Ovary (tissue), 10 donors: ENCODE measurements at places on chromosomes 12 and 14. TPM values are rescaled to one million over a fixed set of nuclear protein-coding genes. Genes with fewer than 3 reads are reported as not detected.
A peak's percentile ranks its signal among the peaks of the same experiment; 100 is the strongest.

CLEC4E gene
- polyA plus RNA-seq, result 1.1 TPM

FLVCR2 gene
- polyA plus RNA-seq, result 2.1 TPM

POU6F1 gene
- polyA plus RNA-seq, result 11.8 TPM

CRACR2A gene
- 2.3 TPM for polyA plus RNA-seq

FAM90A1 gene
- polyA plus RNA-seq, result 0.20 TPM

PPP4R3A gene
- 50.3 TPM for polyA plus RNA-seq

NGB gene
- polyA plus RNA-seq, result 0.04 TPM

KRT73 gene
- not detected for polyA plus RNA-seq

OR10A7 gene
- polyA plus RNA-seq, result not detected

C14orf39 gene
- 0.15 TPM for polyA plus RNA-seq

AQP2 gene
- polyA plus RNA-seq, result 3.7 TPM

ACSM4 gene
- polyA plus RNA-seq, result not detected

NPFF gene
- not detected for polyA plus RNA-seq

BMAL2 gene
- polyA plus RNA-seq, result 1.2 TPM

IL26 gene
- not detected for polyA plus RNA-seq

KLRD1 gene
- polyA plus RNA-seq, result 0.12 TPM

TMBIM4 gene
- polyA plus RNA-seq, result 154 TPM

DNA sequence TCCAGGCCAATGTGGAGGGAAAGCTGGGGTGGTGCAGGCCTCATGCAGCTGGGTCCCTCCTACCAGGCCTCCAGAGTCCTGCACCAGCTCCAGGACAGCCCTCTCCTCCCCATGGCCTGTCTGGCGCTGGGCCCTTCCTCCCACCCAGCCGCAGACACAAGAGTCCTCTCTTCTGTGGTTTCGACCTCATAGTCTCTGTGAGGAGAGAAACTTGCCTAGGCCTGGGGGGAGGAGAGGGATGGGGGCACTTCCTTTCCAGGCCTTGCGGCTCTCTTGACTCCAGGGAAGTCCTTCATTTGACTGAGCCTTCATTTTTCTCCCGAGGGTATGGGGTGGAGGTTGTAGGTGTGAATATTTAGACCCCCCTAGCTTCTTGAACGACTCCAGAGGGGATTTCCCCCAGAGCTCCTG is 2.3 kb downstream of the MMP14 start:
- no peak for DNase-seq

DNA sequence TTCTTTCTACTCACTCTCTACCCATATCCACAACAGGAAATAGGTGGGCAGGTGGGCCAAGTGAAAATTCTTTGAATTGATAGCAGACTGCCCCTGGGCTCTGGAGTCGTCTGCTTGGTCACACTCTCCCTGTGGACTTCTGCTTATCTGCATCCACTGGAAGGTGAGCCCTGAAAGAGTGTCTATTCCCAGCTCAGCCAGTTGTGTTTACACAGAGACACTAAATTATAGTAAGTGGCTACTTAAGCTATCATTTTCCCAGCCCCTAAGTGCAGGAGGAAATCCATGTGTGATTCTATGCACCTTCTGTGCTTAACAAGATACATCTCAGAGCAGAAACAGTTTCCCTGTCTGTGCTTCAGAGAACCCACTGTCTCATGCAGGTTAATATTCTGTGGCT is 338.4 kb downstream of the FUT8 start:
- no peak for DNase-seq

GRCh38 chr12:95767703-95768102 is 22.9 kb downstream of the NTN4 start:
- no peak for DNase-seq

DNA sequence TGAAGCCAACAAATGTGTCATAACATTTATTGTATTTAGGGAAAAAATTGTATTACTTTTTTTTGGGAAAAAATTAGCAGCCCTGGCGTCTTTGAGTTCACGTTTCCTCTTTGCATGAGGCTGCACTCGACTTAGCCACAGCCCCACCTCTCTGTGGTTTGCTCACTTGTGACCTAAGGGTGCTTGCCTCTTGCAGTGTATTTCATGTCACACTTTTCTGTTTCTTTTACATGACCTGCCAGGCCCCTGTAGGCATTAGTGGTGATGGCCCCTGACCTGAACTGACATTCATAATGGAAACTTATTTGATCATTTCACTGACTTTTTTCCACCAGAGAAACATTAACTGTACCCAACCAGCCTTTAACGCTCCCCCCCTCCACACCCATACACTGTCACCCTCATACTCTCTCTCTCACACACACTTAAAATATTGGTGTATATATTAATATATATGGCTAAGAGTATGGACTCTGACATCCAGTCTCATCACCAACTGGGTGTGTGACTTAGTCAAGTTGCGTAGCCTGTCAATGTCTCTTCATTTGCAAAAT is 122.9 kb downstream of the PRKCH start:
- DNase-seq, result no peak

DNA sequence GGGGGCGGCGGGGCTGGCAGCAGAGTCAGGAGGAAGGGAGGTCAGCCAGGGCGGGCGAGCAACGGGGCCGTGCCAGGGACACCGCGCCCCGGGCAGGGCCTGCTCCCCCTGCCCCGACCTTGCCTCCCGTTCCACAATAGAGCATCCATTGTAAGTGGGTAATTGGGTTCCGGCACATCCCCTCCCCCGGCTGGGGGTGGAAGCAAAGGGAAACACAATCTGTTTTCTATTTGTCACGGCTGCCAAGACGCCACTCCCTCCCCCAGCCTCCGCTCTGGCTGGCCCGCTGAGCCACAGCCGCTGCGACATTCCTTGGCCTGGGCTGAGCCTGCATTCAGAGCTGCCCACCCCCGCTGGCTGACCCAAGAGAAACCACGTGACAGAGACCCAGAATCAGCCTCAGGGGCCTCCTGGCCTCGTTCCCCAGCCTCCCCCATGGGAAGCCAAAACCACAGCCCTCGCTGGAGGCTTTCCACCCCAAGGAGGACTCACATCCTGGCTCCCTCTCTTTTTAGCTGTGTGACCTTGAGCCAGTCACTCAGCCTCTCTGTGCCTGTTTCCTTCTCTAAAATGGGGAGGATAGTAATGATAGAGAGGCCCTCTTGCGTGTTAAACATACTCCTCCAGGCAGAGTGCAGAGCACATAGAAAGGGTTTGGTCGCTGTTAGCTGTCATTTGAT is 117.6 kb downstream of the SCARB1 start:
- peak; percentile 95 for DNase-seq

GRCh38 chr12:132523576-132524331 is 33.8 kb downstream of the FBRSL1 start:
- DNase-seq, result peak; percentile 67

- DNase-seq, result no peak
Observed at GRCh38 chr14:21734457-21735074, 60.9 kb upstream of the OR4E1 start.

GRCh38 chr14:102629808-102630350 is 37.4 kb downstream of the RCOR1 start:
- no peak for DNase-seq

- DNase-seq, result peak; percentile 6
Observed at GRCh38 chr12:34406996-34407300, 384.7 kb downstream of the ALG10 start.

GRCh38 chr14:21102521-21103410 is 1.9 kb downstream of the TMEM253 start:
- DNase-seq, result no peak

GRCh38 chr14:36515896-36516718 is 3.9 kb downstream of the NKX2-1 start:
- DNase-seq, result no peak

DNA sequence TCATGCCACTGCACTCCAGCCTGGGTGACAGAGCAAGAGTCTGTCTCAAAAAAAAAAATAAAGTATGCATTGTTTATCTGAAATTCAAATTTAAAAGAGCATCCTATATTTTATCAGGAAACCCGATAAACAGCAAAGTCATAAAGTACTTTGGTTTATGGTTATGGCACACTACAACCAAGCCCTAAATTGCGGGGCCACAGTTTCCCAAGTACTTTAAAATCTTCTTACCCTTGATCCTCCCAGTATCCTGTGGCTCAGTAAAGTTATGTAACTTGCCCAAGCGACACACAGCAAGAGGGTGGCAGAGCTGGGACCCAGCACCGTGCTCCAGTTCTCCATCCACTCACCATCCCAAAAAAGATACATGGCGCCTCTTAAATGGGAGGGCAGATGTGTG is 35.2 kb downstream of the KSR2 start:
- DNase-seq, result no peak

GRCh38 chr14:104447750-104448149 is 131.8 kb upstream of the C14orf180 start:
- no peak for DNase-seq

GRCh38 chr14:32724867-32725471 is 213.7 kb upstream of the NPAS3 start:
- DNase-seq, result no peak

DNA sequence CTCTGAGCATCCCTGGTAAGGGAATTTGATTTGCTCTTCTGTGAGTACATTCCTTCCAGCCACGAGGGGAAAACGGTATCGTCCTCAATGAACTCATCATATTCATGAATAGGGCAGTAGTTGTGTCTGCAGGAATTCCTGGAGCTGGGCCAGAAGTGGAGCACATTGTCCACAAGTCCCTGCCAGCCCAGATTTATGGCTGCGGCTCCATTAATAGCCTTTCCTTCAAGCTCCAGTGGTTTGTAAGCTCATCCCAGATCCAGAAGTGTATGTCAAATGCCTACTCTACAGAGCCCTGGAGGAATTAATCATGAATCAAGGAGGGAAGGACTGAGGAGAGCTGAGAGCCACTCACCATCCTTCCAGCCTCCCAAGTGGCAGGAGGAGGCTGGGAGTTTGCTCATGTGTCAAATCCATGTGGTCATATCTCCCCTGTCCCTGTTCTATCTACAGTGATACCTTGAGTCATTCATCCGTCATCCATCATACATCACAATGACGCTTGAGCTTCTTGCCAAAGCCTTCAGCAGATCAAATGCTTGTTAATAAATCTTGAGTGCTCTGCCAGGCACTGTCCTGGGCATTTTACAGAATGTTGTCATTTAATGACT is 65.5 kb downstream of the SVOP start:
- no peak for DNase-seq

- DNase-seq, result no peak
Observed at GRCh38 chr14:94816113-94816512, 46.2 kb upstream of the GSC start.

- DNase-seq, result peak; percentile 54
Observed at GRCh38 chr12:54306925-54307741, 6.3 kb upstream of the NFE2 start.

- DNase-seq, result peak; percentile 79
Observed at GRCh38 chr12:2944401-2945047, 14.7 kb upstream of the TEAD4 start.

GRCh38 chr12:68207276-68207675 is 18.3 kb downstream of the IL26 start:
- no peak for DNase-seq

- no peak for DNase-seq
Observed at GRCh38 chr12:132056951-132057350, 87.2 kb downstream of the DDX51 start.

DNA sequence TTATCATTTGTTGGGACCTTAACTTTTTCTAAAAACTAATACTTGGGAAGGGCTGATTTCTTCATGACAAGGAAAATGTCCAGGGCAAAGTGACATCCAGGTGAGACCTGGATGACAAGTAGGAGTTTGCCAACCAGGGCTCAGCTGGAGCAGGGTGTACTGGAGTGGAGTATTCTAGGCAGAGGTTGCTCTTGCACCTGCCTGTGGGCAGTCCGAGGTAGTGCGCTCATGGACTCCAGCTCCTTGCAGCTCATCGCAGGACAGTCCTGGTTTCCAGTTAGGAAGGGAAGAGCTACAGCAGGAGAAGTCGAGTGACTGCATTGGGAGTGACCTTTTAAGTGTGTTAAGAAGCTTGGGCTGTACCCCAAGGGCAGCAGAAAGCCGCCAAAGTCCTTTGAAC is 175.9 kb downstream of the PELI2 start:
- no peak for DNase-seq

DNA sequence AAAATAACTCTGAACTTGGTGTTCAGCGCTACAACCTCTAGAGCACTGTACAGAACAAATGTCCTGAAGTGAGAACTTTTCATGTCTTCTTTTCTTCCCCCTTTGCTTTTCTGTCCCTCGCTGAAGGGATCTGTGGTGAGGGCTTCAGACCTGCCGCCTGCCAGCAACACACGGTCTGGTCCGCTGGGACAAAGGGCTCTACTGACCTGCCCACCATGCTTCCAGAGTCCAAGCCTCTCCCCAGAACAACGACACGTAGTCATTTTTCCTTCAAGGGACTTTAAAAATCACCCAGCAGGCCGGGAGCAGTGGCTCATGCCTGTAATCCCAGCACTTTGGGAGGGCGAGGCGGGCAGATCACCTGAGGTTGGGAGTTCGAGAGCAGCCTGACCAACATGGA is 140.4 kb downstream of the EFCAB11 start:
- no peak for DNase-seq

DNA sequence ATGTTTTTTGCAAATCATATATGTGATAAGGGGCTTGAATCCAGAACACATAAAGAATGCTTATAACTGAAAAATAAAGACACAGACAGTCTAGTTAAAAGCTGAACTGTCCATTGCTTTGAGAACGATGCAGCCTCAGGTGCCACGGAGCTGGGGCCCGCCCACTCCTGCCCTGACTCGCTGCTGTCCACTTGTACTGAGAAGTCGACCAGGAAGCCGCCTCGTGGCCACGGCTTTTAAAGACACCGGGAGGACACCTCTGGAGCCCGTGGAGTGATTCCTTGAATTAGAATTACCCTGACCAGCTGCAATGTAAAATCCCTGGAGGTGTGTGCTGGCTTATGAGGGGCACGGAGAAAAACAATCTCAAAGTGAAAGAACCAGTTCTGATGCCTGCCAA is 23.9 kb upstream of the TEX22 start:
- no peak for DNase-seq

- no peak for DNase-seq
Observed at GRCh38 chr14:103402695-103403094, 17.5 kb downstream of the MARK3 start.

GRCh38 chr12:123035841-123036240 is 55.4 kb downstream of the ARL6IP4 start:
- no peak for DNase-seq

DNA sequence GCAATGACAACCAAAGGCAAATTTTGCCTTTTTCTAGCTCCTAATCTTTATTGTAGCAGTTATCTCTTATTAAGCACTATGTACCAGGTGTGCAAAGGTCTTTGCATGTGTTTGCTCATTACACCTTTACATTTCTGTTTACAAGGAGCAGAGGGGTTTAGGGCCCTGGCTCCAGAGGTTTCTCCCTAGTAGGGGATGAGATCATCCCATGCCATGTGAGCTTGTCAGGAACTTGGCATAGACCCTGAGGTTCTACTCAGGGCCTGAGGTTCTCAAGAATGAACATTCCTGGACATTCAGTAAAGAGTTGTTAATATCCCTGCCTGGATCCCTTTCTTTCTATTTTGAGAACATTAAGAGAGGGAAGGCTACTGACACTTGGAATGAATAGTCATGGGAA is 292.0 kb downstream of the RPAP3 start:
- DNase-seq, result no peak
